Amniotic stem cell (primary cell): ENCODE measurements at places on chromosomes 16 and 17.

GRCh38 chr16:73945631-73946030, 351.0 kb upstream of the PSMD7 start:
- DNase-seq, result no peak

DNA sequence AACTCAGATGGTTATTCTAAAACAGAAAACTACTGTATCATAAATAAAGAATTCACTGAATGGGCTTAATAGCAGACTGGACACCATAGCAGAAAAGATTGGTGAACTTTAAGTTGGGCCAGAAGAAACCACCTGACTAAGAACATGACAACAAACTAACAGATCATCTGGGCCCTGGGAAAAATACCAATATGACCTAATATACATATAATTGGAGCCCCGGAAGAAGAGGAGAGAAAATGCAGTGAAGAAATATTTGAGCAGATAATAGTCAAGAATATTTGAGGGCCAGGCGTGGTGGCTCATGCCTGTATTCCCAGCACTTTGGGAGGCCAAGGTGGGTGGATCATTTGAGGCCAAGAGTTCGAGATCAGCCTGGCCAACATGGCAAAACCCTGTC, 25.5 kb upstream of the SDK2 start:
- DNase-seq, result no peak

- no peak for DNase-seq
These were observed 19.0 kb downstream of the SLC7A6 start for GRCh38 chr16:68283346-68283745.

- DNase-seq, result no peak
These were observed 7.1 kb downstream of the RBFOX1 start for GRCh38 chr16:7339700-7340099.

DNA sequence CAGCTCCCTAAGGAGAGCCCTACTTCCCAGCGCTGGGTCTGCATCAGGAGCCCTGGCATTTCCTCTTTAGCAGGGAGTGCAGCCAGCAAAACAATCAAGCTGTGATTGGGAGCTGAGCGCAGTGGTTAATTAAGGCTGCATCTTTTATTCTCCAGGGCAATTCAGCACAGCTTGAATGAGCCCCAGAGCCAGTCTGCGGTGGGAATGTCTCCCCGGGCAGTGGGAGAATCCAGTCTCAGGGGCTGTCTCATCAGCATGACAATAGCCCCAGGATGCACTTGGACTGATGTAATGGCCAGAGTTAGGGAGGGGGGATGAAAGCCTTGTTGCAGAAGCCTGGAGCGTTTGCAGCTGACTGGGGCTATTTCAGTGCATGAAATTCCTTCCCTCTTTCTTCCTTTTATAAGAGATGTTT, 292.6 kb upstream of the SOX9 start:
- no peak for DNase-seq
